ENCODE measurements at places on chromosomes 11 and 22.

DNA sequence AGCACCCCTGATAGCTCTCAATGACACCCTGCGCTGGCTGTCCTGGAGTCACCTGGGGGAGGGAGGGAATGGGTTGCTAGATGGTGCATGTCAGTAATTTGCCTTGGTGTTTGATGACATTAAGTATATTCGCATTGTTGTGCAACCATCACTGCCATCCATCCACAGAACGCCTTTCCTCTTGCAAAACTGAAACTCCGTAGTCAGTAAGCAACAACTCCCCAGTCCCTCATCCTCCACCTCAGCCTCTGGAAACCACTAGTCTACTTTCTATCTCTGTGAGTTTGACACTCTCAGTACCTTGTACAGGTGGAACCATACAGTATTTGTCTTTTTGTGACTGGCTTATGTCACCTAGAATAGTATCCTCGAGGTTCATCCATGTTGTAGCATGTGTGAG lies 62.6 kb downstream of the PKNOX2 start:
- DNase-seq, result no peak

DNA sequence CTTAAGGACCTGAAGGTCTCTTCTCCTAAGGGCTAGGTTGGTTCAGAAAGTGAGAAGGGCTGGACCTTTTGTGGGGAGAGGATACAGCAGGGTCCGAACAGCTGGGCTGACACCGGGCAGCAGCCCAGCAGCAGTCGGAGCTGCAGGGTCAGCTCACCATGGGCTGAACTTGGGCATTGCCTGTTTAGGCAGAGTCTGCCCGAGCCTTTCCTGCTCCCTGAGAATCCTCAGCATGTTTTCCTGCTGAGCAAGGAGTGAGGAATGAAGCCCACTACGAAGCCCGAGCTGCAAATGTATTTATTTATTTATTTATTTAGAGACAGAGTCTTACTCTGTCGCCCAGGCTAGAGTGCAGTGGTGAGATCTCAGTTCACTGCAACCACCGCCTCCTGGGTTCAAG lies 83.9 kb downstream of the PTPRJ start:
- peak; percentile 61 for DNase-seq

- DNase-seq, result no peak
Observed at GRCh38 chr11:94774345-94774744, 6.2 kb downstream of the AMOTL1 start.

DNA sequence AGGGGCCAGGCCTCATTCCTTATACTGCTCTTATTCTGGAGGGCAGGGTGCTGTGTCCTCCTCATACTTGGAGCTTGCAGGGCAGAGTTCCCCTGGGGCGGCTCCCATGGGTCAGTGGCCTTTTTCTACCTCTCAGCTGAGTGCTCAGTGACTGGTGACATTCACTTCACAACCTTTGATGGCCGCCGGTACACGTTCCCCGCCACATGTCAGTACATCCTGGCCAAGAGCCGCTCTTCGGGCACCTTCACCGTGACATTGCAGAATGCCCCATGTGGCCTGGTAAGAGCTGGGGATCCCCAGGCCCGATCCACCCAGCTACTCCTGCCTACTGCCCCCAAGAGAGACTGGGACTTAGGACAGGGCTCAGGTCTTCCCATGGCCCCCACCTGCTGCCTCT lies 14.5 kb downstream of the OTOG start:
- DNase-seq, result no peak

DNA sequence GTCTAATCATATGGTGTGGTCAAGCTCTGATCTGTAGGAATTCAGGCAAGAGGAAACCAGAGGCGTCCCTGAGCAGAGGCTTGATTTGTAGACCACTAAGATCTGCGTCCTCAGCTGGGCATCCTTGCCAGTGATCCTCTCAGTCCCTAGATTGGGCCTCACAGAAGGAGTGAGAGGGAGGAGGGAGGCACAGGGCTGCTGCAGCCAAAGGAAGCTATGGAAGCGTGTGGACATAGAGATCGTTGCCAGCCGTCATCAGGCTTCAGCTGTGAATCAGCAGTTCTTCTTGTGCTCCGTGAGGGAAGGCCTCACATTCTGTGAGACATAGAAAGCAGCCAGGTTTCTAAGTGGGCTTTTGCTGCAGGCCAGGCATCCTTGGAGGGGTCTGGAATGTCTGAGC lies 254.6 kb upstream of the KIRREL3 start:
- DNase-seq, result no peak

- DNase-seq, result no peak
Observed at GRCh38 chr11:47348859-47349258, 3.6 kb downstream of the MYBPC3 start.

GRCh38 chr11:78038697-78039313 lies 15.7 kb upstream of the KCTD14 start:
- DNase-seq, result no peak

DNA sequence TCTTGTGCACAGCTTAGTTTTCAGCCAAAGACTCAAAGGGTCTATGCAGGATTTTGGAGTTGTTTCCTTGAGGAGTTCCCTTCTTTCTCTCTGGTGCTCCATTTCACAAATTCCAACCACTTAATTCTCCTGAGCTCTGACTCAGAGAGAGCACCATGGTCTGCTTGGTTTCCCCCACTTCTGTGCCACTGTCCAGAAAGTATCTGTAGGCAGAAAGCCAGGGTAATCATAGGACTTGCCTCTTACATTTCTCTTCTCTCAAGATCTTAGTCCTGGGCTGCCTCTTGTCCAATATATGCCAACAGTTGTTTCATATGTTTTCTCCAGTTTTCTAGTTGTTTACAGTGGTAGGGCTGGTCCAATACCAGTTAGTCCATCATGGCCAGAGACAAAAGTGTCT lies 6.4 kb upstream of the MRGPRD start:
- DNase-seq, result no peak

- no peak for DNase-seq
Observed at GRCh38 chr22:23042179-23042578, 28.1 kb upstream of the GNAZ start.

DNA sequence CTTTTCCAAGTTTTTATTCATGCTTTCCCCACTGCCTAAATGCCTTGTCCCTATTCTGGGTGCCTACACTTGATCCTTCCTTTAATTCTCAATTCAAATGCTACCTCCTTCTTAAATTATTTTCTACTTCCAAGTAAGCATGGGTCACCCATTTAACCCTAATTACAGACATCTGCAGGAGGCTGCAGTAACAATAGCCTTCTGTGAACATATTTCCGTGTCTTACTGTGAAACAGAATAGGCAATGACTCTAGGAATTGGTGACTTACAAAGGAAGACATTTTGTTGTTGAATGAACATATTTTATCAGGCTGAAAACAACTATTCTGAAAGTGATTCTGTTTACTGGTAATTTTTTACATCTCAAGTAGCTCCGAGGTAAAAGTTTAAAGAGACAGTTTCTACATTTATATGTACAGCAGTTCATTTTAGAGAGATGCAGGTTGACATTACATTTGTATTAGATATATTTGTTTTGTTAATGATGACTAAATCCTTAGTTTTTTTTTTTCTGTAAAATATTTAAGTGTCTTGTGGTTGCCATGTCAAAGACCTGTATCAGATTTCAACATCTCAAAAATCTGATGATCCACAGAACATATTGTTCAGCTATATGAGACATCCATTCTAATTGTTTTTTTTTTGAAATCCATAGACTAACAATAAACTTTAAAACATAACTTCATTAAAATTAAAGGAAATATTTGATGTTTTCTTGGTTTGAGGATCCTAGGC lies 316.8 kb downstream of the CASP12 start:
- DNase-seq, result no peak

Data from fibroblast of skin of left quadriceps (primary cell).